Stimulated activated CD4-positive, alpha-beta T cell treated with anti-CD3 and anti-CD28 coated beads, Interleukin-4, amount 100 ng/mL, for 4 hours (primary cell): ENCODE measurements at places on chromosomes 6 and 20.

GRCh38 chr20:61257611-61258010 lies 5.5 kb downstream of the CDH4 start:
- no peak for DNase-seq

GRCh38 chr20:45848421-45848820 lies 8.8 kb downstream of the ACOT8 start:
- DNase-seq, result no peak

DNA sequence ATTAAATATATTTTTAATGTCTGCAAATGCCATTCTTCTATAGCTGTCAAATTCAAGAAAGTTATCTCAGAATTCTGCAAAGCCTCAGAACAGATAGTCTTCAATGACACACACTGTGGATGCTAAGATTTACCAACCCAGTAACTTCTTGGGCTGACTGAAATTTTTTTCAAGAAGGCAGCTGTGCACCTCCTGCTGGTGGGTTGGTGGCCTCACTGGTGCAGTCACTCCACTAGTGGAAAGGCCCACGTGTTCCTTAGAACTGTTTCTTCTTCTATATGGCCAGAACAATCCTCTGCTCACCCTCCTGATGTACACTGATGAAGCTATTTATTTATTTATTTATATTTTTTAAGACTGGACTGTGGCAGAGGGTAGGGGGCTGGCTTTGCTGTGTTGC lies 28.1 kb upstream of the MTCL3 start:
- DNase-seq, result no peak

DNA sequence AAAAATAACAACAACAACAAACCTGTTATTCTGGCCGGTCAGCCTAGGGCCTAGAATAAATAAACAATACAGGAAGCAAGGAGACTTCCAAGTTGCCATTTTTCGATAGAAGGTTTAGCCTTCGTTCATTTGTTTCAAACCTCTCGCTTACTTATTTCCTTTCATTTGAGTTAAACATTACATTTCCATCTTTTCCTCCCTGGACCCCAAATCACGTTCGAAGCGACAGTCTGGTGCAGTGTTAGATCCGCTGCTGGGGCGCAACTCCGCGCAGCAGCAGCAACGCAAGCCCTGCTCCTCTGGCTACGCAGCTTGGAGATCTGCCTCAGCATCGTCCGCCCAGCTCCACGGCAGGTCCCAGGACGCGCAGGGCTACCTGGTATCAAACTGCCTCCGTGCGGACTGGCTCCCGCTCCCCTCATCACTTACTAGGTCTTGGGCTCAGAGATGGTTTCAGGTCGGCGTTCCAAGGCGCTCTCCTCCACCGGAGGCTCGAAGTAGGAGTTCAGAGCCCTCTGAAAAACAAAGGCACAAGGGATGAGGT lies 530 bp downstream of the TDP2 start:
- peak; percentile 36 for DNase-seq

- no peak for DNase-seq
Observed at GRCh38 chr20:45070932-45071632, 29.8 kb downstream of the KCNS1 start.

- peak; percentile 54 for DNase-seq
Observed at GRCh38 chr6:41732591-41733359, 2.6 kb downstream of the TFEB start.

- no peak for DNase-seq
Observed at GRCh38 chr6:6975459-6976111, 132.2 kb upstream of the RREB1 start.
